ENCODE measurements at places on chromosomes 1 and 21. TPM values are rescaled to one million over a fixed set of nuclear protein-coding genes. Genes with fewer than 3 reads are reported as not detected.

SERINC2 gene
- total RNA-seq = 4.2 TPM

DNA sequence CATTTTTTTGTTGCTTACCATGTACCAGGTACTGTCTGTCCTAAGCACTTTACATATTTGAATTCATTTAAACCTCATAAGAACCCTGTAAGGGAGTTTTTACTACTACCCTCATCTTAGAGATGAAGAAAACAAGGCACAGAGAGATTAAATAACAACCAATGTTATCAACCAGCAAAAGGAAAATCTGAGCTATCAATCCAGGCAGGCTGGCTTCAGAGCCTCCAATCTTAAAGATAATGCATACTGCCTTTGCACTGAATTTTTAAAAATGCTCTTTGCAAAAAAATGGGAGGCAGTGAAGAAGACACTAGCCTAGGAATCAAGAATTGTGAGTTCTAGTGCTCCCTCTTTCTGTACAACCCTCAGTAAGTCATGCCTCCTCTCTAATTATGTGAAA lies 18.7 kb downstream of the NDC1 start:
- H3K36me3 ChIP-seq = no peaks in the 10 kb centered on the region
- no peak for DNase-seq
- no peak overlapping the region for H3K4me3 ChIP-seq
- H3K27me3 ChIP-seq = no peaks in the 10 kb centered on the region

DNA sequence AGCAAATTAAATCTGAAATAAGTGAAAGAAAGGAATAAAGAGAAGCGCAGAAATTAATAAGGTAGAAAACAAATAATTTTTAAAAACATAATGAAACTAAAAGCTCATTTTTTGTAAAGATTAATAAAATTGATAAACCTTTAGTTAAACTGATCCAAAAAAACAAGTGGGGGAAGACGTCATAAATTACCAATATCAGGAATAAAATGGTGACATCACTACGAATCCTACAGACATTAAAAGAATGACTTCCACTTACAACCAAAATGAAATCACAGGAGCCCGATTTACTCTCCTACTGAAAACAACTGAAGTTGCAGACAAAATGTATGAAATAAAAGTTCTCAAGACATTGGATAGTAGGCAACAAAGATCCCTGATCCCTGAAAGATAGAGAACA lies 68.1 kb upstream of the IFFO2 start:
- H3K4me3 ChIP-seq = no peak overlapping the region
- H3K36me3 ChIP-seq = no peaks in the 10 kb centered on the region
- H3K27ac ChIP-seq = no peak overlapping the region
- no peaks in the 10 kb centered on the region for H3K27me3 ChIP-seq

- H3K36me3 ChIP-seq = no peaks in the 10 kb centered on the region
- H3K27ac ChIP-seq = no peak overlapping the region
- H3K27me3 ChIP-seq = no peaks in the 10 kb centered on the region
- H3K4me3 ChIP-seq = no peak overlapping the region
Measured at GRCh38 chr1:15329104-15329820, 80.4 kb upstream of the EFHD2 start.
